ENCODE measurements at places on chromosomes 12 and 14.
A peak's percentile ranks its signal among the peaks of the same experiment; 100 is the strongest.

DNA sequence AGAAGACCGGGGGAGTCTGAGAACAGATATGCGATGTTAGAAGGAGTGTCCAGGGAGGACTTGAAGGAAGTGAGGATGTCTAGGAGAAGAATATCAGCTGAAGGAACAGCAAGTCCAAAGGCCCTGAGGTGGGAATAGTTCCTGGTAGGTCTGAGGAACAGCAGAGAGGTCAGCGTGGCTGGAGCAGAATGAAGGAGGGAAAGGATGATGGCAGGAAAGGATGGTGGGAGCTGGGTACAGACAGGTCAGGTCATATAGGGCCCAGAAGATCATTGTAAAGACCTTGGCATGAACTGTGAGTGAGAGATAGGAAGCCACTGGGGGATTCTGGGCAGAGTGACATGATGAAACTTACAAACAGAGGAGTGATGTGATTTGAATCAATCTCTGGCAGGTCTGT, 171.0 kb downstream of the ETV6 start:
- DNase-seq = no peak

DNA sequence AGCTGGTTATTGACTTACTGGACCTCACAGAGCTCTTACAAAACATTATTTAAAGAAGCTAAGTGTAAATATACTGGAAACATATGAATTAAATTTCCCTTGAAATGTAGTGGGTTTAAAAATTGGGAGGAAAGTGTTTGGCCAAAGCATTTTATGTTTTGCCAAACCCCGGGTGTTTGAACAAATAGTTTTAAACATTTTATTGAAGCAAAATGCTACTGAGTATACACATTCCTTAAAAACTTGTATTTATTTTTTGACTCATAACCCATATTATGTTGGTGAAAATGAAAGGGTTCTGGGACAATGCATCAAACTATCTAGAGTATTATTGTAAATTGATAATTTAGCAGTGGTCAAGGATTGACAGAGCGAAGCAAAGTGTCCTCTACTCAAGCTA, 1048.5 kb downstream of the SLC6A15 start:
- DNase-seq = no peak

- DNase-seq = no peak
Observed at GRCh38 chr14:55508676-55509075, 68.3 kb upstream of the TBPL2 start.

DNA sequence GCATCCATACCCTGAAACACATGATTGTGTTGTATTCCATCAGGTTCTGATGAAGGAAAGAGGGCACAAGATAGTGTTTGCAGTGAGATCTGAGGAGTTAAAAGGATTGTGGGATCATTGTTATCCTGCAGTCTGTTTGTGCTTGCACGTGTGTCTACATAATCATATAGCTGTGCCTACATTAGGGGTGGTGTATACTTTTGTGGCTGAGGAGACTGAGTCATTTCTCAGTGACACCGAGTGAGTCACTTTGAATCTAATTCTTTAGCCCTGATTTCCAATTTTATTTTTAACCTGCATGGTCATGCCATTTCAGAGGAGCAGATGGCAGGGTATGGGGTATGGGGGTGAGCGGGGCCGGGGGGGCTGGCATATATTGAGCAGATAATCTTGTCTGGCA, 133.2 kb downstream of the ANO4 start:
- DNase-seq = no peak

GRCh38 chr14:44634692-44635091, 127.6 kb upstream of the FSCB start:
- DNase-seq = peak; percentile 23

- no peak for DNase-seq
Observed at GRCh38 chr12:99695050-99695449, 47.5 kb downstream of the GARIN6 start.
